Activated naive CD4-positive, alpha-beta T cell treated with anti-CD3 and anti-CD28 coated beads, Interleukin-2, amount 50 U/mL, for 72 hours (primary cell): ENCODE measurements at places on chromosomes 6 and 20. TPM values are rescaled to one million over a fixed set of nuclear protein-coding genes. Genes with fewer than 3 reads are reported as not detected.
A peak's percentile ranks its signal among the peaks of the same experiment; 100 is the strongest.

The KIAA0408 gene
- 4.4 TPM for total RNA-seq

The LY6G6C gene
- total RNA-seq = not detected

The ULBP2 gene
- total RNA-seq = 0.18 TPM

The PHACTR1 gene
- total RNA-seq = 0.29 TPM

The HAO1 gene
- not detected for total RNA-seq

The ID1 gene
- 1.4 TPM for total RNA-seq

- no peak for DNase-seq
These were observed 23.9 kb upstream of the B3GAT2 start for GRCh38 chr6:70980727-70981126.

GRCh38 chr6:41505122-41506049 lies 40.8 kb upstream of the FOXP4 start:
- DNase-seq = no peak

DNA sequence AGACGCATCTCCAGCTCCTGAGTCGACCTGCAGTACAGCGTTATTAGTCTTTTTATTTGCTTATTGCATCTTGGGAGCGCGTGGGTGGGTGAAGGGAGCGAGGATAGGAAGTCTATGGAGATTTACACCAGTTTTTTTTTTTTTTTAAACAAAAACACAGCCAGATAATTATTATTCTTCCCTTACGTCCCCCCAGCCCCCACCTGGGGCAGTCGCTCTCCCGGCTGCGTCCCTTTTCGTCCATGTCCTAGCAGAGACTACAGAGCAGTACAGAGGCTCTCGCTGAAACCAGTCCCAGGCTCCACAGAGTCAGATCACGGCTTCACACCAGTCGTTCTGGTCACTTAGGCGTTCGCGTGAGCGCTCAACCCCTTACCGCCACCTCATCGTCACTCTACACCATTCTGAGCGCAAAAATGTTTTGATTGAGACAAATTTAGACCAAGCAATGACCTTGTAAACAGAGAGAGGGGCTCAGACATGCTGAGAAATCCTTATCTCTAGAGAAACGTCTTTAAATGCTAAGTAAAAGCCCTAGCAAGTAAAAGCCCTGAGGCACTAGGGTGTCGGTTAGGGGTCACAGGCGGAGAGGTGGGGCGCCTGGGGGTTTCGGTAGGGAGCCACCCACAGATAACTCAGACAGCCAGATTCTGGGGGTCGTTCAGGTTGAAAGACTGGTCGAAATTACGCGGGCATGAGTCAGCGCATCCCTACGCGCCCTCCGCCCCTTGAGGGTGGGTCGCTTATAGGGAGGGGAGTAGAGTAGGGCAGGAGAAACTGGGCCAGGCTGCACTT lies 975 bp upstream of the PPT2 start:
- no peak for DNase-seq

- DNase-seq = no peak
These were observed 150.0 kb upstream of the RIPOR2 start for GRCh38 chr6:25085756-25086155.

DNA sequence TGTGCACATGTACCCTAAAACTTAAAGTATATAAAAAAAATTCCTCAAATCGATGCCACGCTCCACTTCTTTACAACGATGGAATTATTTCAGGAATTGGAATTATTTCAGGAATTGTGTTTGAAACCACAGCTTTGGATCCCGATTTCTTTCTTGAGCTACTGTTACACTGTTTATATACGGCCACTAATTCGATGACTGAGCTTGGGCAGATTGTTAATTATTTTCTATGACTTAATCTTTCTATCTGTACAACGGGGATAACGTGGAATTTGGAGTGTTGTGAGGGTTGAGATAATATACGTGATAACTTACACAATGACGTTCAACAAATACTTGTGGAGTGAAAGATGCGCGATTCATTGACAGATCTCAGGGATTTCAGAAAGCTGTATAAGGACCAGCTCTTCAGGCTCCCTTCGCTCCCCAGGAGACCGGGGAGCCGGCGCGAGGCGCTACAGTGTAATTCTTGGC lies 171.3 kb downstream of the SLC16A10 start:
- DNase-seq = no peak

DNA sequence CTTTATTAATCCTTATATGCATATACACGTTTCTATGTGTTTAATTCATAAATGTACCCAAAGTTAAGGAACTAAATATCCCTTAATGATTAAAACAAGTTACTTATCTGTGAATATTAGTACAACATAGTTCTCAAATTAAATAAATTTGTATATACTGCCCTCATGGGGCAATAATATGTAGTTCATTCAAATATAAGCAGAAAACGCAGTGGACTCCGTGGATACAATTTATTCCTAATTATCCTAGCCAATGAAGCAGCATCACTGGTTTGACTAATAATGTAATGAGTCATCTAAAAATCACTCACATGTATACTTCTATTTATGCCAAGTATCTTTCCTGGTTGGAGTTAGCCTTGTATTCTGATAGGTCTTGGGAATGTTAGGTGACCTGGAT lies 111.6 kb downstream of the TBC1D32 start:
- DNase-seq = no peak

GRCh38 chr6:36216559-36216958 lies 20.0 kb downstream of the BRPF3 start:
- no peak for DNase-seq

GRCh38 chr6:75603106-75603420 lies 1.4 kb downstream of the SENP6 start:
- no peak for DNase-seq

DNA sequence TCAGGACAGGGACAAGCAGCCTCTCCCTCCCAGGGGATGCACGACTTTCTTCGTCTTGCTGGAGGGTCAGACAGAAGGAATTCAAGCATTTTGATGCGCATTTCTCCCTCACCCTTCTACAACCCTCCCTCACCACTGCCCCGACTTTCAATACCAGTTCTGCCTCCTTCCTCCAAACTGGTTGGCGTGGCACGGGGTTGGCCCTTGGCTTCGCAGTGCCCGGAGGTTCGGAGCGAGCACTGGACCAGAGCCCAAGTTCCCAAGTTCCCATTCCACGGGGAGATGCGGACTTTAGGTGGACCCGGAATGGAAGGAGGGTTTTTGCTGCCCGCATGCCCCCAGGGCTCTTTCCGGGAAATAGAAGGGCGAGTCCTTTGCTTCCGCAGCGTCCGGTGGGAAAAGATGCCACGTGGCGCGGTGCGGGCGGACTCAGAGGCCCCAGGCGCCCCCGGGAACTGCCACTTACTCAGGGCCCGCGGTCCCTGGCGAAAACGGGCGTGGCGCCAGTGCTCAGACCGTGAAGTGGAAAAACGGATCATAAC lies 8.0 kb upstream of the LAMP5 start:
- DNase-seq = no peak

DNA sequence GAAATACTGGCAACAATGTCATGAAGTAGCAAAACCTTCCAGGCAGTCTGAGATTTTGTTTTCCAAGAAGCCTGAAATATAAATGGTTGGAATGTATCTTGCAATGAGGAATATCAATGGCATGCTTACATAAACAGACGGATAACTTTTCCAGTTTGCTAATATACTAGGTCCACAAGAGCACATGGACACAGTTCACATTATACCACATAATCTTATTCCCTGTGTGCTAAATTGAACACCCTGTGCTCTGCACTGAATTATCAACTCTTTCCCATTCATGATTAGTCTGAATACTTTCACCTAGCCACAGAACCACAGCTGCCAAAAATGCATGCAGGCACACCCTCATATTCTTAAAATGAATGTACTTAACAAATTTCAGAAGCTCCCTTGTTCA lies 274.3 kb downstream of the COL12A1 start:
- no peak for DNase-seq

- no peak for DNase-seq
These were observed 1.4 kb downstream of the NFS1 start for GRCh38 chr20:35697696-35698297.

DNA sequence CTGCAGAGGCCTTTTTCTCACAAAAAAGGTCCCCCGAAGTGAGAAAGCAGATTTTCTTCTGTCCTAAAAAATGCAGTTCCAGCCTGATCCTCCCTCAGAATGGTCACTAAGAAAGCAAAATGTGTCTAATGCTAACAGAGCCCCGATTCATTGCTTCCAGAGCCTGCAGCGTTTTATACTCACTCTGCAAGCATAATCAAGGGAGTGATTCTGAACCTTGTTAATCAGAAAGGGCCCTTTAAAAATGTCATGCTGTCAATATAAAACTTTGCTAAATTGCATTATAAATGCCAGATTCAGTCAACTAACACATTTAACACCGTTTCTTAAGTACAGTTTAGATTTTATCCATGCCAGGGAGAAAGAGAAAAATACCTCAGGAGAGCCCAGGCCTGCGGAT lies 202.8 kb downstream of the CD83 start:
- DNase-seq = no peak

DNA sequence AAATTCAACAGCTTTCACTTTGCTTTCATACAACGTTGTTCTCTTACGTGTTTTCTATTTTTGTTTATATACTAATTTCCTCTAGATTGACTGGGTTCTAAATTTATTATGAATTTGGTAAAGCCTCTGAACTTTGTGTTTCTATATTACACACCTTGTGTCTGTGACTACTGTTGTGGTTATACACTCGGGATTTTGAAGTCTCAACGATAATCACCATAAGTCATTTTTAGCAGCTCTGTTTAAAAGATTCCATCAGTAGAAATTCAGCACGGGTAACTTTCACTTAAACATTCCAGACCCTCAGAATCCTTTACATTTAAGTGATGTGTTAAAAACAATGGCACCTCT lies 31.8 kb upstream of the HBS1L start:
- no peak for DNase-seq

GRCh38 chr6:132354517-132355167 lies 46.6 kb downstream of the MOXD1 start:
- no peak for DNase-seq

- peak; percentile 64 for DNase-seq
These were observed 171.4 kb upstream of the ZNF337 start for GRCh38 chr20:25867776-25868649.

DNA sequence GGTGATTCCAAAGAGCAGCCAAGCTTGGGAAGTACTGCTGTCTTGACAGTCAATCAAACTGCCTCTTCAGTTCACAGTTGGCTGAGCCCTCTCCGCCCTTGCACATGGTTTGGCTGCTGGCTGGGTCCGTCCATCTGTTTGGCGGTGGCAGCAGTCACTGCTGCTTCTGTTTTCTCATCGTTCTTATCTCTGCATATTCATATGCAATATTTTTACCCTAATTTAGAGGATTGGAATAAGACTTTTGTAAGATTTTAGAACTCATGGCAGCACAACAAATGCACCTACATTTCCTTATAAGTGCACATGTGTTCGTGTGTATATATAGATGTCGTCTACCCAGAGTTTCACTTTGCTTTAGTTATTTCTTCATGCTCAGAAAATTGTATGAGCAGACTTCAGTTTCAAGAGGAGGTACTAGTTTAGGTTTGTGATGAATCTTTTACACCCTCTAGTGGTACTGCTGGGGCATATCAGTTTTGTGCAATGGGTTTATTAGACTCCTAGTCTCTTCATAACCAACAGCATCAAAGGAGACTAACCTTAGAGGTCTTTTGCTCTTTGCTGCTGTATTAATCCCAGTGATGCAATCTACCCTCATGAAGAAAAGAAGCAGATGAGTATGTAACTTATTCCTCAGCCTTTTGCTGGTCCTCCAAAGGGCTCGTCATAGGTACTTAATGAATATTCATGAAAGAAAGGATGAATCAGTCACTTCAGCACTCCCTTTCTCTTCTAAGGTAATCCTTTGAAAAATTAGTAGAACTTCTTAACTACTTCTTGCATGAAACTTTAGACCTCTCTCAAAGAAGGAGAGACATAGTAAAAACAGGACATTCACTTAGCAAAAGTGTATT lies 44.3 kb downstream of the KHDC1L start:
- no peak for DNase-seq

DNA sequence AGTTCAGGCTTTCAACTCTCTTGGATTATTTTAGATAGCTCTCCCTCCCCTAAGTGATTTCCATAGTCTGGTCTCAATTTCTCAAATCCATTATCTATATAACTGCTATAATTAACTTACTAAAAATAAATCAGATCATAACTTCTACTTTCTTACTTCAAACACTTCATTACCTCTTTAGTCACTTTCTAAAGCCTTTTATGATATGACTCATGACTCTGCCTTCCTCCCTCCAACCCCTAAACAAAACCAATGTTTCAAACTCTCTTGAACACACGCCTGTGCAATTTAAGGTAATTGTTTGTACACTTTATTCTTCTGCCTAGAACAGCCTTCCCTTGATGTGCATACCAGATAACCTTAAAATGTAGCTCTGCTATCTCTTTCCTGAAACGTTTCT lies 100.5 kb downstream of the LMBRD1 start:
- no peak for DNase-seq

GRCh38 chr6:11486051-11486450 lies 51.5 kb upstream of the TMEM170B start:
- DNase-seq = no peak

DNA sequence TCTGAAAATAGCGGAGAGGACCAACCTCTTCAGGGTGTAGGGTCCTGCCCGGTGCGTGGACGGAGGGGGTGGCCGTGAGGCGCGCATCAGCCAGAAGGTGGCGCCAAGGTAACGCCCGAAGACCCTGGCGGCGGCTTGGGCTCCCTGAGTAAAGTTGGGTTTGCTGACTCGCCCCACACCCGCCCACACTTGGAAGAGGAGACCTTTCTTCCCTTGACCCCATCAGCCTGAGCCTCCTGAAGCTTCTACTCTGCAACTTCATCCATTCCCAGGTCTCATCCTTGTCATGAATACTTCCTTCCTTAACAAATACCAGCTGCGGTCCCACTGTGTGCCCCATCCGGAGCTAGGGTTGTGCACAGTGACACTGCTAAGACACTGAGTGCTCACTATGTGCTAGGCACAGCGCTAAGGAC lies 14.6 kb downstream of the CD40 start:
- DNase-seq = peak; percentile 78

- no peak for DNase-seq
These were observed 36.8 kb upstream of the SAMD3 start for GRCh38 chr6:130259557-130259956.
